ENCODE measurements at places on chromosomes 6 and 20.

- DNase-seq, result no peak
Measured at GRCh38 chr6:152012227-152012626, 204.7 kb downstream of the ESR1 start.

DNA sequence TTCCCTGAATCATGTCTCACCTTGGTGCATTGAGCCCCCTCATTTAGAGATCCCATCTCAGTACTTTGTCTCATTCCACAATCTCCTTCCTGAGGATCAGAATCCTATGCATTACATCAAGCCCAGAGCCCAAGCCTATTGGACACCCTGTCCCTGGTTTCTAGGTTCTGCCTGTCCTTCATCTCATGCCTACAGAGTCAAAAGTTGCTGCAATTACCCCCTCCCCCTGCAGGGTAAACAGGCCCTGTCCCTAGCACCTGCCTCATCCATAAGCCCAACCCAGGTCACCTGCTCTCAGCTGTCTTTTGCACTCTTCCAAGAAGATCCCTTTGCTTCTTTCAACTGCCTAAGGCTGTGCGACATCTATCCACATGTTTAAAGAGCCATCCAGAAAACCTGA, 93.9 kb downstream of the SPTLC3 start:
- no peak for DNase-seq

DNA sequence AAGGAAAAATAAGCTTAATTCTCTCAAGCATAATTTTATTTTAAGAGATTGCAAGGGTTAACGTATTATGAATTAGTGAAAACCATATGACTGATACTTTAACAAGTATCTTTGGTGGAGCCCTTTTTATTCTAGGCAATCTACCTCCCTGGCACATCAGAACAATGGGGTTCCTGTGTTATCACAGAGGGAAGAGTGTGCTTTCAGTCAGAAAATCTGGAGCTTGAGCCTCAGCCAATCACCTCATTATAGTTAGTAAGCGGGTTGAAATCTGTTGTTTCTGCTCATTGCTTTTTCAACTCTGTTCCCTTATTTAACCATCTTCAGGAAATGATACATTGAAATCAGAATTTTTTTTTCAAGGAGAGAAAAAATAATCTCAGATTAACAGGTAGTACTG, 391 bp downstream of the ADGRF1 start:
- DNase-seq, result no peak

- no peak for DNase-seq
Measured at GRCh38 chr6:17281497-17282481, 628 bp downstream of the RBM24 start.

GRCh38 chr20:58652606-58653294, 1.7 kb downstream of the STX16 start:
- DNase-seq, result no peak

- no peak for DNase-seq
Measured at GRCh38 chr6:133992992-133993680, 40.1 kb downstream of the TBPL1 start.

DNA sequence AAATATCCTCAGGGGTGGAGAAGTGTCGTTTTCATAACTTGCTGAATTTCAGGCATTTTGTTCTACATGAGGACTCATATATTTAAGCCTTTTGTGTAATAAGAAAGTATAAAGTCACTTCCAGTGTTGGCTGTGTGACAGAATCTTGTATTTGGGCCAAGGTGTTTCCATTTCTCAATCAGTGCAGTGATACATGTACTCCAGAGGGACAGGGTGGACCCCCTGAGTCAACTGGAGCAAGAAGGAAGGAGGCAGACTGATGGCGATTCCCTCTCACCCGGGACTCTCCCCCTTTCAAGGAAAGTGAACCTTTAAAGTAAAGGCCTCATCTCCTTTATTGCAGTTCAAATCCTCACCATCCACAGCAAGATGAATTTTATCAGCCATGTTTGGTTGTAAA, 20.3 kb upstream of the MAPK13 start:
- DNase-seq, result no peak

- no peak for DNase-seq
Measured at GRCh38 chr20:2342243-2342642, 38.5 kb upstream of the TGM6 start.

GRCh38 chr6:119463081-119463626, 113.6 kb upstream of the MAN1A1 start:
- DNase-seq, result no peak

Data from stimulated activated CD8-positive, alpha-beta memory T cell treated with anti-CD3 and anti-CD28 coated beads, Interleukin-4, amount 100 ng/mL, for 1 hour (primary cell).